Naive thymus-derived CD8-positive, alpha-beta T cell (primary cell): ENCODE measurements at places on chromosomes 16 and 17.
A peak's percentile ranks its signal among the peaks of the same experiment; 100 is the strongest.

DNA sequence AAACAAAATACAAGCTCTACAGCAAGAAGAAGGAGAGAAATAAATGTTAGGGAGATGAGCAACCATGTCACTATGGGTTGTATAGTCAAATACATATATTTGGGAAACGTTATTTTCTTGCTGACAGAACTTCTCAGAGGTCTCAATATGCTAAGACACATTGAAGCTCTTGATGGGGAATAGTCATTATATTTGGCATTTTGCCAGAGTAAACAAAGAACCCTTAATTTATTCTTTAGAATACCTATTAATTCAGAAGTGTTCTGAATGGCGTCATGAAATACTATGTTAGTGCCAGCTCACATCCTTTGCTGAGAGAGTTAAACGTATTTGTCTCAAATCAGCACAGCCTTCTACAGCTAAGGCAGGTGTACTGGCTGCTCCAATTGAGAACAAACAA, 458.9 kb downstream of the CDH13 start:
- no peak for DNase-seq

GRCh38 chr17:73815474-73815873, 171.2 kb upstream of the SDK2 start:
- DNase-seq: no peak

DNA sequence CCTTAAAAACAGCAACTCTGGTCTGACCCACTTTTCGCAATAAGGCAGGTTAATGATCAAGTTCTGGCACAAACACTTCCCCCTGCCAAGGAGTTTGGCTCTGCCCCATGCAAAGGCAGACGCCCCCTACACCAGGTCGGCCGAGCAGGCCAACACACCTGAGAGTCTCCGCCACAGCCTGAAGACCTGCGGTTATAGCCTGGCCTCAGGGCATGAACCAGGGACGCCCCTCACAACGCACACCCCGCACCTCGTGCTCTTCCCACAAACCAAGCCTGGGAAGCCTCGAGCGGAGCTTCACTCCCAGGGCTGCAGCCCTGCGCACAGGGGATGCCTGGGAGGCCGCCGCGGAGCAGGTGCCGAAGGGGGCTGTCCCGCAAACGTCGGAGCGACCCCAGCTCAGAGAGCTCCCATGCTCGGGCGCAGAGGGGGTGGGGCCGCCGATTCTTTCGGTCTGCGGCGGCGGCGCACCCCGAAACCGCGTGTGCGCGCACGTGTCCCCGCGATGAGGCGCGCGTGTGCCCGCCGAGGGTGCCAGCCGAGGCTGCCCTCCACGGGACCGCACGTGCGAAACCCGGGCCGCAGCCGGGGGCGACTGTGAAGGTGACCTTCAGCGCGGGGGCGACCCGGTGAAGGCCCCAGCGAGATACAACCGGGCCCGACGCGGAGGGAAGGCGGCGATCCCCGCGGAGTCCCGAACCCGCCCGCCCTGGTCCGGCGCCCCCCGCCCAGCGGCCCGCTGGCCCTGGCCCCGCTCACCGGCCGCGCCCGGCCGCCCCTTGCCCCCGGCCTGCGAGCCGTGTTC, 559 bp downstream of the CLUH start:
- DNase-seq: peak; percentile 33

DNA sequence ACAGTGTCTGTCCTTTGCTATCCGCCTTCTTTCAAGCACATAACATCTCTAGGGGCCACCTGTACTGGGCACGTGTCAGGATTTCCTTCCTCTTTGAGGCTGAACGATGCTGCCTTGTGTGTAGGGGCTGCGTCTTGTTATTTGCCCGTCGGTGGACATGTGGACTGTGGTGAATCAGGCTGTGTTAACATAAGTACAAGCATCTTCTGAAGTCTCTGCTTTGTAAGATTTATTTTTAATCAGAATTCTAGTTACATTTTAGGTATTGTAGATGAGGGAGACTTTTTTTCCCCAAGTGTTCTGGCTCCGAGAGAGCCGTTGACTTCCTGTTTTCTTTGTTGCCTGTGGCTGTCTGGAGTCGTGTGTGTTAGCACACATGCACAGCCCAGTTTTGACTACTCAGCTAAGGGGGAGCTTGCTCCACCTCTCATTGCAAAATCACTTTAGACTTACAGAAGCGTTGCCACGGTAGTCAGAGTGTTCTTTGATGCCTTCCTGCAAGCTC, 26.1 kb downstream of the SPG7 start:
- peak; percentile 56 for DNase-seq

DNA sequence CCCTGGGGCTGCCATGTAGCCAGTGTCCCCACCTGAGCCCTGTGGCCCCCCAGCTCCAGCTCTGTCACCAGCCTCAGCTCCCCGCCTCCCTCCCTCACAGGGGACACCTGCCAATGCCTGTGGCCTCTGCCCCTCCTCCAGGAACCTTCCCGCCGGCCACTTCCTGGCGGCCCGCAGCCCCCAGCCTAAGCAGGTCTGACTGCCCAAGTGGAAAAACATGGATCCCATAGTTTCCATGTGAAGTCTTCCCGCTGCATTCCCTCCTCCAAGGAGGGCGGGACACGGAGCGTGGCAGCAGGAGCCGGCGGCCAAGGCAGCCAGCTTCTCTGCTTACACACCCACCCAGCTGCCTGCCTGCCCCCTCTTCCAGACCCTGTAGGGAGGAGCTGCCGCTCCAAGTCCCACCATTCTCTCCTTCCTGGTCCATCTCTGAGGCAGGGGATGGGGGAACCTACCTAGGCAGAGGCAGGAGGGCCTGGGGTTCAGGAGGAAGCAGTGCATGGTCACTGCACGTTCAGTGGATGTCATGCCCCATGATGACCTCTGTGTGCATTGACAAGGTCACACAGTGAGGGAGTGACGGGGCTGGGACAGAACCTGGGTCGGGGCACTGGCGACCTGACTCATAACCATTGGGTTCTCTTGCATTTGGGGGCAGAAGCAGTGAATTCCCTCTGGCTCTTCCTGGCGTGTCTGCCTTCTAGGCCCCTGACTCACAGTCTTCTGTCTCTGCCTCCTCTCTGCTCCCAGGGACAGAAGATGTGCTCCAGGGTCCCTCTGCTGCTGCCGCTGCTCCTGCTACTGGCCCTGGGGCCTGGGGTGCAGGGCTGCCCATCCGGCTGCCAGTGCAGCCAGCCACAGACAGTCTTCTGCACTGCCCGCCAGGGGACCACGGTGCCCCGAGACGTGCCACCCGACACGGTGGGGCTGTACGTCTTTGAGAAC, 8.7 kb downstream of the VASN start:
- DNase-seq: no peak

- DNase-seq: peak; percentile 51
These were observed 6.1 kb downstream of the MT1H start for GRCh38 chr16:56675685-56676210.

- no peak for DNase-seq
These were observed 2.1 kb upstream of the NAGS start for GRCh38 chr17:44002141-44002848.

GRCh38 chr17:63930951-63931575, 1.1 kb downstream of the CD79B start:
- DNase-seq: no peak

DNA sequence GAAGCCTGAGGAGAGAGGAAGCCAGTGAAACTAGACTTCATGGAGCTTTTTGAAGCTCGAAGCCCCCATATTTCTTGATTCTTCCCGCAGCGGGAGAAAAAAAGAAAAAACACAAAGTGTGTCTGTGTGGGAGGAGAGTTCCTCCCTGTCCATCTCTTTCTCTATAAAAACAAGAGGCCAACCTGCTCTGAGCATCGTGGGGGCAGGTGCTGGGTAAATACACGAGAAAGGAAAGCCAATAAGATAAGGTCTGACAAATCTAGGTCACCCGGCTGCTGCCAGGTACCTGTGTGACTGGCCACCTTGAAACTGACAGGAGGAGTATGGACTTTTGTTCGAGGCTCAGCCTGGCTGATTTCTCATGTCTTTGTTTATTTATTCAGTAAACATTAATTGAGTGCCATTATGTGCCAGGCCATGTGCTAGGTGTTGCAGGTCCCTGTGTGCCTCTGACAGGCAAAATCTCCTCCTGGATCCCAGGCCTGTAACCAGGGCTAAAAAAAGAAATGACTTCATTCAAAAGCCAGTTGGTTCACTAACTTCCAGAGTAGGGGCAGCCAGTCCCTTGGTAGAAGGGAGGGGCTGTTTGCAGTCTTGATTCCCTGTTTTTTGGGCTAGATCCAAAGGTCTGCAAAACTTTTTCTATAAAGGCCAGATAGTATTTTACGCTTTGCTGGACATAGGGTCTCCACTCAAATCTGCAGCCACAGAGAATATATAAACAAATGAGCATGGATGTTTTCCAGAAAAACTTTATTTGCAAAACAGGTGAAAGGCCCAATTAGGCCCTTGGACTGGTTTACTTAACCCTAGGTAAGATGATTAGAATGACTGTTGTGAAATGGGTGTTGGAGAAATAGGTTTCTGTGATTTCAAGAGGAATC, 35.6 kb downstream of the YPEL2 start:
- no peak for DNase-seq

DNA sequence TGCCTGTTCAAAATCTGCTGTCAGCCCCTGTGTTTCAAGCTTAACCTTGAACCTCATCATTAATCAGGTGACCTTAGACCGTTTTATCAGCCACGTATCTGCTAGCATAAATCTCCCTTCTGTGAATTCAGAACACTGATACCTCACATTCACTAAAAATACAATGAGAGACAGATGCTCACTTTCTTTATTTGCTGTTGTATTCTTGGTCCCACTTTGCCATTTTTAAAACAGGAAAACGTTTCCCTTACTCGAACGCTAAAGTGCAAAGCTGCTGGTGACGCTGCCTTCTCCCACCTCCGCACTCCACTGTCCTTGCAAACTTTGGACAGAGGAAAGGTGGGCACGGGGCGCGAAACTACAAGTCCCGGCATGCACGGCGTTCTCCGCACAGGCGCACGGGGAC, 220 bp upstream of the ARHGAP44 start:
- no peak for DNase-seq

DNA sequence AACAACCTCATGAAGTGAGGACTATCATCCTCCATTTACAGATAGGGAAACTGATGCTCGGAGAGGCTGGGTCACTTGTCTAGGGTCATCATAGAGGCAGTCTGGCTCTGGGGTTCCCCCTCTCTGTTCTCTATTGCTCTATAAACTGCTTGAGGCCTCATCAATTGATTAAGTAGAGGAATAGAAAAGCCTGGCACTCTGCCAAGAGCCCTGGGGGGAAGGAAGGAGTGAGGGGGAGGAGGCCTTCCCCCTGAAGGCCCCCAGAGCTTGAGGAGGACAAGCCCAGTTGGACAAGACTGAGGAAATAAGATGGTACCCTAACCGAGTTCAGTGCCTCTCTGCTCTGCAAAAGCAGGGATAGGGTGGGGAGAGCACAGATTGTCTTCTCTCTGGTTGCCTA, 21.0 kb downstream of the SDK2 start:
- DNase-seq: no peak

GRCh38 chr17:17205368-17206123, 587 bp downstream of the PLD6 start:
- DNase-seq: peak; percentile 35

DNA sequence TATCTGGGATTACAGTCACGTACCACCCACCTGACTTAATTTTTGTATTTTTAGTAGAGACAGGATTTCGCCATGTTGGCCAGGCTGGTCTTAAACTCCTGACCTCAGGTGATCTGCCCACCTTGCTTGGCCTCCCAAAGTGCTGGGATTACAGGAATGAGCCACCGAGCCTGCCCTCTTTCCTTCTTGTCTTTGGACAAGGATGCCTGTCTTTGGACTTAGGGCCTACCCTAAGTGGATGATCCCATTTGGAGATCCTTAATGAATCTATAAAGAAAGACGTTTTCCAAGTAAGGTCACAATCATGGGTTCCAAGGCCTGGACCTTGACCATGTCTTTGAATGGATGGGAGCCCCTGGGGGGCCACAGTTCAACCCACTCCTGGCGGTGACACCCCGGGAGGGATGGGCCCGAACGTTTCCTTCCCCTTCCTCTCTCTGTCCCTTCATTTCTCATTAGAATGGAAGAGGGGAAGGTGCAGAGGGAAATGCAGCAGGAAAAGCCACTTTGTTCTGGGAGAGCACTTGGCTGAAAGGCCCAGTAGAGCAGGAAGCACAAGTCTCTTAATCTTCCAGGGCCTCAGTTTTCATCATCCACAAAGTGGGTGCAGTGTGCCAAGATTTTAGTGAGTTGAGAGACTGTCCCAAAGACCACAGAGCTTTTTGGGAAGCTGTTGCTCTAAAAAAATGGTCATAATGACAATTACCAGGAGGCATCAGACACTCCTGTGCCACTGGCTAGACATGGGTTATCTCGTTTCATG, 353.3 kb downstream of the SEC14L1 start:
- no peak for DNase-seq

DNA sequence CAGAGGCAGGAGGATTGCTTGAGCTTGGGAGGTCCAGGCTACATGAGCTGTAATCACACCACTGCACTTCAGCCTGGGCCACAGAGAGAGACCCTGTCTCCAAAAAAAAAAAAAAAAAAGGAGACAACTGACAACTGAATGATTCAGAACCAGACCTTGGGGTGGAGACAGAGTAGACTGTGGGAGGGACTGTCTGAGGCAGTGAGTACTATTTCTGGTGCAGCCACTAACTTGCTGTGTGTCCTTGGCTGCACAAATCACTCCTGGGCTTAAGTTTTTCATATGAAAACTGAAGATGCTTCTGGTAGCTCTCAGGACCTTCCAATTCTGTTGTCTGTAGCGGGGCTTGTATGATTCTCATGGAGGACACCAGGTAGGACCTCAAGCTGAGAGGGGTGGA, 5.8 kb downstream of the ASB16 start:
- DNase-seq: no peak

- DNase-seq: no peak
These were observed 14.6 kb downstream of the SRCIN1 start for GRCh38 chr17:38590988-38591758.

- no peak for DNase-seq
These were observed 5.4 kb downstream of the NQO1 start for GRCh38 chr16:69720822-69721430.

- no peak for DNase-seq
These were observed 117.7 kb upstream of the FOXF1 start for GRCh38 chr16:86392436-86393152.

- DNase-seq: no peak
These were observed 10.9 kb upstream of the TMEM219 start for GRCh38 chr16:29950806-29951461.

GRCh38 chr16:997440-998051, 16.0 kb downstream of the SOX8 start:
- peak; percentile 68 for DNase-seq

- no peak for DNase-seq
These were observed 36.2 kb downstream of the DGKE start for GRCh38 chr17:56870081-56870651.

DNA sequence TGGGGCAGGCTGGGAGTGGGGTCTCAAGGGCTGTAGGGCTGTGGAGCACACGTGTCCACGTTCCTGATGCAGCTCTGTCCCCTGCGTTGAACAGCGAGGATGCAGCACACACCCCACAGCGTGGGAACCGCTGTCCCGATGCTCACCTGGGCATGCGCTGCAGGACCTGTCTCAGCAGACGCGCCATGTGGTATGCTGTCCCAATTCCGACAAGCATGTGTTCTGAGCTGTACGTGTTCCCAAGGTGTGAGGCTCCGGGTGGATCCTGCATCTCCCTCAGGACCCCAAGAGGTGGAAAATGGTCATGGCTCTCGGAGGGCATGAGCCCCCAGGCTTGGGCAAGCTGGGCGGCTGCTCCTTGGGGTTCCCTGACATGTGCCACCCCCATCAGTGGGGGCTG, 34.2 kb downstream of the ENGASE start:
- DNase-seq: no peak
